ENCODE measurements at places on chromosomes 12 and 14.

DNA sequence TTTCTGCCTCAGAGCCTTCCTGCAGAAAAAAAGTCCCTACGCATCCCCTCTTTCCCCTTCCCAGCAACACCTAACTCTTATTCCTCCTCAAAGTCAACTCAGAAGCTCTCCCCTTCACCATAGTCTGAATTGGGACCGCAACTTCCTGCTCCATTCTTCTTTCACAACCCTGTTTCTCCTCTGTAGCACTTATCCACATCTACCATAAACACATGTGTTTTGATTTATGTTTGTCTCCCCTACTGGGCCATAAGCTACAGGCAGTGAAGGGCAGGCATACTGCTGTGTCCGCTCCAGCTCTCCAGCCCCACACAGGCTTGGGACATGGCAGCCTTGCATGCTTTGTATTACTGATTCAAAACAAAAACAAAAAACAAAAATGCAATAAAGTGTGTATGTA is 5.9 kb downstream of the SDR9C7 start:
- no peak for DNase-seq

DNA sequence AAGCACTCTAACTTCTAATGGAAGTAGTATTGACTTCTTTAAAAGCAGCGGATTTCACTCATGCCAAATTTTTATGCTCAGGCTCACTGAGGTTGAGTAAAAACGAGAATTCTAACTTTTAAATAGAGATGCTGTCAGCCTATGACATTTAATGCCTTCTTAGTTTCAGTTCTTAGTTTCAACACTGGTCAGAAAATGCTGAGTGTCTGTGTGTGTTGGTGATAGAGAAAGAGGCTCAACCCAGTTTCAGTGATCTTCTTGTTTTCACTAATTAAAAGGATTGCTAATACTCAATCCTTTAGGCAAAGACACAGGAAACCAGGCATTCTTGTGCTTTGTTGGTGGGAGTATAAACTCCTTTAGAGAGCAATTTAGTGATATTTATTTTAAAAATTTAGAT is 31.0 kb downstream of the PEBP1 start:
- no peak for DNase-seq

DNA sequence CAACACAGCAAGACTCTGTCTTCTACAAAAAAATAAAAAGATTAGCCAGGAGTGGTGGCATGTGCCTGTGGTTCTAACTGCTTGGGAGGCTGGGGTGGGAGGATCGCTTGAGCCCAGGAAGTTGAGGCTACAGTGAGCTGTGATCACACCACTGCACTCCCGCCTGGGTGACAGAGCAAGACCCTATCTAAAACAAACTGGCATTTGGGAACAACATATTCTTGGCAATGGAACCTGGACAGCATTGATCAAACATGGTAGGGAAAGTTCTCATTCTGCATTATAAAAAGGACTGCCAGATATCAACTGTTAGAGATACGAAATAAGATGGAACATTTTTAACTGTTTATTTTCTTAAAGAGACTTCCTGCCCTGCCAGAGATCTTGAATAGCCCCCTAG is 81.5 kb downstream of the PPP2R5C start:
- no peak for DNase-seq

DNA sequence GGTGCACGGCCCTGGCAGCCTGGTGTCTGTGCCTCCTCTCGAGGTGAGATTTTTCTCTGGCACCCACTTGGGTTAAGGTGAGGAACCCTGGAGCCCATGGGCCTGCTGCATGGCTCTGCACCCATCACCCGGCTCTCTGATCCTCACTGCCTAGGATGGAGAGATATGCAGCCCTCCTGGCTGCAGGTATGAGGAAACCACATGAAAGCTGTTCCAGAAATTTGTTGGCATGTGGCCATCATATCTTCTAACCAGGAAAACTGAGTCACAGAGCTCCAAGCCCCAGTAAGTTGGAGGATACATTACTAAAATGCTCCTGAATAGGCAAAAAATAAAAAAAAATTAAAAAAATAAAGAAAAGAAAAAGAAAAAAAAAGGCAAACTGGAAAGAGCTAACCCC is 39.3 kb upstream of the DDX11 start:
- no peak for DNase-seq

- DNase-seq, result no peak
Measured at GRCh38 chr14:37857774-37858266, 262.4 kb downstream of the TTC6 start.

DNA sequence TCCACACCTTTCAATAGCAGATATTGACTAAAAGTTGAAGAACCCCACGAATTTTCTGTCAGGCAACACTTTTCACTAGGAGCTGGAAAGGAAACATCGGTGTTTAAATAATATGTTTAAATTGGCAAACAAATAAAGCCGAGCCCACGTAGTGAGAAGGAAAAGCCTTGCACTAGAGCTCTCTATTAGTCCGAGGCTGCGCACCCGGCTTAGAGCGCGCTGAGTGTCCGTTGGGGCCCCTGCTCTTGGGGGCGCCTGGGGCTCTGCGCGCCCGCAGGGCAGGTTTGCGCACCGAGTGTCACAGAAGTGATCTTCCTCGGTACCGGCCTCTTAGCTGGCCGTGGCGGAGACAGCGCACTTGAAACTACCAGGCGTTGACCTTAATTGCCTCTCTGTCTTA is 6.4 kb downstream of the TTC6 start:
- DNase-seq, result no peak

GRCh38 chr12:130474599-130475269 is 137.0 kb downstream of the PIWIL1 start:
- DNase-seq, result no peak

- peak; percentile 12 for DNase-seq
Measured at GRCh38 chr12:54634795-54635194, at the start of gene LACRT. Gene LACRT, minus strand, starts transcription at chr12:54634895. Its CDS starts 54 bp downstream, at chr12:54634841.

DNA sequence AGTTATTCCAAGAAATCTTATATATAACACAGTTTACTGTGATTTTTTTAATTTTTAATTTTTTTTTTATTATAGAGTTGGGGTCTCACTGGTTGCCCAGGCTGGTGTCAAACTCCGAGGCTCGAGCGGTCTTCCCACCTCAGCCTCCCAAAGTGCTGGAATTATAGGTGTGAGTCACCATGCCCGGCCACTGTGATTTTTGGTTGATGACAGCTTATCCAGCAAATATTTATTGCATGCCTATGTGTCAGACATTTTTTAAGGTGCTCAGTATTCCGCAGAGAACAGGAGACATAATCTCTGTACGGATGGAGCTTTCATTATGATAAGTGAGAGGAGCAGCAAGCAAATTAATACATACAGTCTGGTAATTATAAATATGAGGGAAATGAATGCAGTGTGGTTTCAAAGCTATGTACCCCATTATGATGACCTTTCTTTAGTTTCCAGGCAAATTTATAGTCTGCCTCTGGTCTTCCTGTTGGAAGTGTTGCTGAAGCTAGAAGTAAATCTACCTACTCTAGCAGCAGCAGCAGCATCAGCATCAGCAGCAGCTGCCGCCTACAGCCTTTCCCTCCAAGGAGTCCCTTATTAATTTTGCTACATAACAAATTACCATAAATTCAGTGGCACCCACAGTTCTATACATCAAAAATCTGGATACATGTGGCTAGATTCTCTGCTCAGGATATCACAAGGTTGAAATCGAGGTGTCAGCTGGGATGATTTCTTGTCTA is 32.3 kb downstream of the FRS2 start:
- no peak for DNase-seq

DNA sequence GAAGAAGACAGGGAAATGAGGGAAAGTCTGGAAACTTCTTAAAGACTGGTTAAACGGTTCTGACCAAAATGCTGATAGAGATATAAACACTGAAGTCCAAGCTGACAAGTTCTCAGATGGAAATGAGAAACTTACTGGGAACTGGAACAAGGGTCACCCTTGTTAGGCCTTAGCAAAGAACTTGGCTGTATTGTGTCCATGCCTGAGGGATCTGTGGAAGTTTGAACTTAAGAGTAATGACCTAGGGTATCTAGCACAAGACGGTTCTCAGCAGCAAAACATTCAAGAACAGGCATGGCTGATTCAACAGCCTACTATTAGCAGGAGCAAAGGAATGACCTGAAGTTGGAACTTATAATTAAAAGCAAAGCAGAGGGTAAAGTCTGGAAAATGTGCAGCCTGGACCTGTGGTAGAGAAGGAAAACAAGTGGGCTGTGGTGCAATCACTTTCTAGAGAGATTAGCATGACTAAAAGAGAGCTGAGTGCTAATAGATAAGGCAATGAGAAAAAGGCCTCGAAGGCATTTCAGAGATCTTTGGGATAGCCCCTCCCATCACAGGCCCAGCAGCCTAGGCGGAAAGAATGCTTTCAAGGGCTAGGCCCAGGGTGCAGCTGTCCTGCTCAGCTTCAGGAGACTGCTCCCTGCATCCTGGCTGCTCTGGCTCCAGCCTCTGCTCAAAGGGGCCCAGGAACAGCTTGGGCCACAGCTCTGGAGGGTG is 60.3 kb downstream of the ATP2B1 start:
- no peak for DNase-seq

All from activated CD8-positive, alpha-beta memory T cell treated with anti-CD3 and anti-CD28 coated beads, Interleukin-2, amount 50 U/mL, for 48 hours (primary cell).